ENCODE measurements at places on chromosomes 2 and 18. TPM values are rescaled to one million over a fixed set of nuclear protein-coding genes. Genes with fewer than 3 reads are reported as not detected.

The ATP8B1 gene
- total RNA-seq, result 4.2 TPM

The GYPC gene
- 6.9 TPM for total RNA-seq

The TSN gene
- total RNA-seq, result 48.4 TPM

The ALPI gene
- total RNA-seq, result not detected

The RIT2 gene
- total RNA-seq, result 16.0 TPM

Measured in temporal lobe (tissue), 4 donors.